ENCODE measurements at places on chromosomes 16 and 17.

DNA sequence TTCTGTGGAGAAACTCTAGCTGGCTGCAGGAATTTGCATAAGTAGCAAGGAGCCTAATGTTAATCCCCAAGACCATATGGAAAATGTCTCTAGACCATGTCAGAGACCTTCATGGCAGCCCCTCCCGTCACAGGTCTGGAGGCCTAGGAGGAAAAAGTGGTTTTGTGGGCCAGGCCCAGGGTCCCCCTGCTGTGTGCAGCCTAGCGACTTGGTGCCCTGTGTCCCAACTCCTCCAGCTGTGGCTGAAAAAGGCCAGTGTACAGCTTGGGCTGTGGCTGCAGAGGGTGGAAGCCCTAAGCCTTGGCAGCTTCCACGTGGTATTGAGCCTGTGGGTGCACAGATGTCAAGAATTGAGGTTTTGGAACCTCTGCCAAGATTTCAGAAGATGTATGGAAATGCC is 306.9 kb upstream of the CA10 start:
- DNase-seq: no peak

DNA sequence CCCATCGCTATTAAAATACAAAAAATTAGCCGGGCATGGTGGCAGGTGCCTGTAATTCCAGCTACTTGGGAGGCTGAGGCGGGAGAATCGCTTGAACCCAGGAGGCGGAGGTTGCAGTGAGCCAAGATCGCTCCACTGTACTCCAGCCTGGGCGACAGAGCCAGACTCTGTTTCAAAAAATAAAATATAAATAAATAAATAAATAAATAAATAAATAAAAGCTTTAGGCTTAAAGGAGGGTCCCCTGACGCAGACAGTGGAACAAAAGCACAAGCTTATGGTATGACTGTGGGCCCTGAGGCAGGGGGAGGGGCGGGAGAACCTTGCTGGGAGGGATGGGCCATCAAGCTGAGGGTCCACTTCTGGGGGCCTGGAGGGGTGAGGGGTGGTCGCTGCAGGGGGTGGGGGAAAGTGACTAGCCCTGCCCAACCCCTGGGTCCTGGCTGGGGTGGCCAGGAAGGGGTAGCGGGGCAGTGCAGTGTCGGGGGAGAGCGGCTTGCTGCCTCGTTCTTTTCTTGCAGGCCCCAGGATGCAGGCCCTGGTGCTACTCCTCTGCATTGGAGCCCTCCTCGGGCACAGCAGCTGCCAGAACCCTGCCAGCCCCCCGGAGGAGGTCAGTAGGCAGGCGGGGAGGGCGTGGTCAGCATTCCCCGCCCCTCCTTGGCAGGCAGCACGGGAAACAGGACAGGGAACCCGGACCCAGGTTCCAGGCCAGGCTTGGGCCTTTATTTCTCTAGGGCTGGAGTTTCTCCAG is 4.7 kb downstream of the SERPINF1 start:
- DNase-seq: no peak

DNA sequence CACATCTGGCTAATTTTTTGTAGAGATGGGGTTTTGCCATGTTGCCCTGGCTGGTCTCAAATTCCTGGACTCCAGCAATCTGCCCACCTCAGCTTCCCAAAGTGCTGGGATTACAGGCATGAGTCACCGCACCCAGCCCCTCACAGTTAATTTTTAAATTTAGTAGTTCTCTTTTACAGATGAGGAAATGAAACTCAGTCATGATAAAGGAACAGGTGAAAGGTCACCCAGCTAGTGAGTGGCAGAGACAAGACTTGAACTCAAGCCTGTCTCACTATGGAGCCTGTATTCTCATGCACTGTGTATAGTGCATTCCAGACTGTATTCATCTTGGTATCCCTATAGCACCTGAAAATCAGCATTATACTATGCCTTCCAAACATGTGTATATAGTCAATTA is 77.1 kb upstream of the WSB1 start:
- DNase-seq: no peak

DNA sequence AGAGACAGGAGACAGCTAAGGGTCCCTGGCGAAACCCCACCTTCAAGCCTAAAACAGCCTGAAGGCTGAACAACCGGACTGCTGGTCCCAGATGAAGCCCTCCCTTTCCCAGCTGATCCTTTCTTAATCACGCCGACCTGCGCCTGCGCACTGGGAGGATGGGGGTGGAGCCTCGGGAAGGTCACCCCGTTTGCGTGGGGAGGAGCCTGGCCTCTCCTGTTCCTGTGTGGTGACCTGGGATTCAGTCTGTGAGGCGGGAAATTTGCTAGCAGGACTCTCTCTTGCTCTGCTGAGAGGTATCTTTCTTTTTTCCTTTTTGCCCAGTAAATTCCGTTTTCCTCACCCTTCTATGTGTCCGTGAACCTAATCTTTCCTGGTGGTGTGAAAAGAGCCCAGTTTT is 9.6 kb downstream of the FAM20A start:
- DNase-seq: no peak

GRCh38 chr17:41782142-41782541 is 4.4 kb downstream of the JUP start:
- no peak for DNase-seq

- DNase-seq: no peak
Measured at GRCh38 chr16:12535535-12536411, 267.9 kb downstream of the CPPED1 start.

DNA sequence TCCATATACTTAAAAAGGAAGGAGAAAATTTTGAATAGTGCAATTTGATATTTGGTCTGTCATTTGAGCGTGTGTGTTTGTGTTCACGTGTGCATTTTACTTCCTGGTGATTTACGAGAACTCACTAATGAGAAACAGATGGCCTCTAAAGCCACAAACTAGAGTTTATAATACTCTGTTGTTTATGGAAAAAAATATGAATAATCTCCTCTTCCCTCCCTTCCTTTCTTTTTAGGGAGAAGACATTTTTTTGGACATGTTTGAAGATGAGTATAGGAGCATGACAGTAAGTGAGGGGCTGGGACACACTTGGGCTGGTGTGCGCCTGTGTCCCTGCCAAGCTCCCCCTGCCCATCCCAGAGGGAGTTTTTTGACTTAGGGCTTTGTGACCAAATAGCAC is 102.7 kb downstream of the CLEC16A start:
- no peak for DNase-seq

DNA sequence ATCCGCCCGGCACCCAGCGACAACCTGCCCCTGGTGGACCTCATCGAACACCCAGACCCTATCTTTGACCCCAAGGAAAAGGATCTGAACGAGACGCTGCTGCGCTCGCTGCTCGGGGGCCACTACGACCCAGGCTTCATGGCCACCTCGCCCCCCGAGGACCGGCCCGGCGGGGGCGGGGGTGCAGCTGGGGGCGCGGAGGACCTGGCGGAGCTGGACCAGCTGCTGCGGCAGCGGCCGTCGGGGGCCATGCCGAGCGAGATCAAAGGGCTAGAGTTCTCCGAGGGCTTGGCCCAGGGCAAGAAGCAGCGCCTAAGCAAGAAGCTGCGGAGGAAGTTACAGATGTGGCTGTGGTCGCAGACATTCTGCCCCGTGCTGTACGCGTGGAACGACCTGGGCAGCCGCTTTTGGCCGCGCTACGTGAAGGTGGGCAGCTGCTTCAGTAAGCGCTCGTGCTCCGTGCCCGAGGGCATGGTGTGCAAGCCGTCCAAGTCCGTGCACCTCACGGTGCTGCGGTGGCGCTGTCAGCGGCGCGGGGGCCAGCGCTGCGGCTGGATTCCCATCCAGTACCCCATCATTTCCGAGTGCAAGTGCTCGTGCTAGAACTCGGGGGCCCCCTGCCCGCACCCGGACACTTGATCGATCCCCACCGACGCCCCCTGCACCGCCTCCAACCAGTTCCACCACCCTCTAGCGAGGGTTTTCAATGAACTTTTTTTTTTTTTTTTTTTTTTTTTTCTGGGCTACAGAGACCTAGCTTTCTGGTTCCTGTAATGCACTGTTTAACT is 1.0 kb downstream of the NOG start:
- no peak for DNase-seq

- no peak for DNase-seq
Measured at GRCh38 chr16:11780991-11781680, 15.9 kb downstream of the ZC3H7A start.

GRCh38 chr16:2468233-2468724 is 2.8 kb upstream of the NTN3 start:
- DNase-seq: no peak

DNA sequence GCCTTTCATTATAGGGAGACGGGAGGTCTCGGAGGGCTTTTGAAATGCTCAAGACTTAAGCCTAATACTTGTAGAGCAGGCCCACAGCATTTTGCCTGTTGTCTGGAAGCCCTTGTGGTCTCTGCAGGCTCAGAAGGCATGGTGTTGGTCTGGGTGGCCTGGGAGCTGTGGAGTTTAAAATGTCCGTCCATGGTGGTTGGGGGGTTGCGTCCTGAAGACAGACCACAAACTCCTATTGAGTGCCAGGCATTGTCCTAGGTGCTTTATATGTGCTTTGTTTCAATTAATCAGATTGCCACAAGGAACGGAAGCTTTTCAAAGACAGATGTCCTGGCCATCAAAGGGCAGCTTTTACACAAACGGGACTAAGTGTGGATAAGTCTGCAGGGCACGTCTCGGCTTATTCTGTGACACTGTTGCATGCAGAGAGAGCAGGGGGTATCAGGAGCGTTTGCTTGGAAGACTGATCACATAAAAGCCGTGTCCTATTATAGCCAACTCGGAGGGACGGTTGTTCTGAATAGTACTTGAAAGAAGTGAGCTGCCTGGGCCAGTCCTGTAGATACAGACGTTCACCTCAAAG is 7.8 kb downstream of the NTN1 start:
- no peak for DNase-seq

- no peak for DNase-seq
Measured at GRCh38 chr16:90019543-90020259, 445 bp upstream of the DBNDD1 start.

DNA sequence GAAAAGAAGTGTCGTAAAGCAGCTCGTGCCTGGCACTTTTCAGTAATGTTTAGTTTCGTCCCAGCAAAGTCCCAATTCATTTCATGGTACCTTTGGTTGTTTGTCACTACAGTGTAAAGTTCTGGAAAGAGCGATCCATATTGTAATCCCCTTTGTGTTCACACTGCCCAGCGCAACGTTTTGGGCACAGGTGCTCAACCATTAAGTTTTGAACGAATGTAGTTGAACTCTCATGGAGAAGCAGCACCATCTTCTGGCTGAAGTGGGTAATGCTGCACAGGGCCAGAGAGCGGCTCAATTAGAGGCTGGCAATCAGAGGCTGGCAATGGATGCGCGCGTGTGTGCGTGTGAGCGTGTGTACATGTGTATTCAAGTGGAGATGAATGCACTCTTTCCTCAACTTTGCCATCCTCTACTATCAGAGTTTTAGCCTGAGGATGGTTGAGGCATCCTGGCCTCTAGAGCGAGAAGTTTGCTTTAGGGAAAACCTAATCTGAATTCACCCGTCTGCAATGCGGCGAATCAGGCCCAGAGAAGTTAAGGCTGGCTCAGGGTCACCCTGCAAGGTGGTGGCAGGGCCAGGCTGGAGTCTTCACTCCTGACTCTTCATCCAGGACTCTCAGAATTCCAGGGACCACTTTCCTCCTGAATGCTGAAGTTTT is 29.9 kb downstream of the DYNLL2 start:
- peak; percentile 75 for DNase-seq

GRCh38 chr17:82772026-82772425 is 20.2 kb downstream of the TBCD start:
- no peak for DNase-seq

DNA sequence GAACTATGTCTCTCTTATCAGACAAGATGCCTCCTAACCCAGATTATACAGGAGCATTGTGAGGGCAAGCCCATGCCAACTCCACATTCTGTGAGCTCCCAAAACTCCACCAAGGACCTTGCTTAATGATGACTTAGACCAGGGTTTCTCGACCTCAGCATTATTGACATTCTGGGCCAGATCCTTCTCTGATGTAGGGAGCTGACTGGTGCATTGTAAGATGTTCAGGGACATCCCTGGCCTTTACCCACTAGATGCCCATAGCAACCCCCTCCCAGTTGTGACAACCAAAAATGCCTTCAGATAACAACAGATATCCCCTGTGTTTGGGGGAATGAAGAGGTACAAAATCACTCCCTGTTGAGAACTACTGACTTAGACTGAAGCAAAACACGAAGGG is 43.6 kb downstream of the HOXB1 start:
- no peak for DNase-seq

DNA sequence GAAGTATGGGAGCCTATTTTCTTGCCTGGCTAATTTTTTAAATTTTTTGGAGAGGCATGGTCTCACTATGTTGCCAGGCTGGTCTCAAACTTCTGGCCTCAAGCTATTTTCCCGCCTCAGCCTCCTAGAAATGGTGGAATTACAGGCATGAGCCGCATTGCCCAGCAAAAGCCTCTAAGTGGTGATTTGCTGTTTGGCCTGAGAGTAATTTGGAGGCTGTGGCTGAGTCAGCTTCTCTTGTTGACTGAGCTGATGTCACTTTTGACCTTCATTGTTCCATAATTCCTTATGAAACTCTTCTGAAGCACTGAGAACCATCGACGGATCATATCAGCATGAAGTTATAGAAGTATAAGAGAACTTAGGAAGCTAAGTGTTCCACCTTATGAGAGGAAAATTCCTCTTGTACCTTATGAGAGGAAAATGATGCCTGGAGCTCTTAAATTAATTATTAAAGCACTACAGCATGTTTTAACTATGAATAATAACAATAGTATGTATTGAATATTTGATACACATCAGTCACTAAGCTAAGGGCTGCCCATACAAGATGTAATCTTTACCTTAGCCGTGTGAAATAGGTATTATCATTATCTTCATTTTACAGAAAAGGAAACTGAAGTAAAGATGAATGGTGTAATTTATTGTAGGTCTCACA is 220.8 kb upstream of the MON1B start:
- no peak for DNase-seq

GRCh38 chr16:73226675-73227074 is 178.7 kb upstream of the ZFHX3 start:
- DNase-seq: no peak

DNA sequence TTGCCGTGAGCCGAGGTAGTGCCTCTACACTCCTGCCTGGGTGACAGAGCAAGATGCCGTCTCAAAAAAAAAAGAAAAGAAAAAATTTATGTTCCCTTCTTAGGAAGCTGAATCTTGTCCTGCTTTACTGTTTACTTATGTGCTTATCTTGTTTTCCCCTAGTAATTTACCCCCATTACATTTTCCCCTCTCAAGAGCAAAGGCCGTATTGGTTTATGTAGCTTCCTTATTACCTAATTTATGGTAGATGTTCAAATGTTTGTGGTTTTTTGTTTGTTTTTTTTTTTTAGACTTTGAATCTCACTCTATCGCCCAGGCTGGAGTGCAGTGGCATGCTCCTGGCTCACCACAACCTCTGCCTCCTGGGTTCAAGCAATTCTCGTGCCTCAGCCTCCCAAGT is 10.3 kb upstream of the SLC52A1 start:
- DNase-seq: no peak

DNA sequence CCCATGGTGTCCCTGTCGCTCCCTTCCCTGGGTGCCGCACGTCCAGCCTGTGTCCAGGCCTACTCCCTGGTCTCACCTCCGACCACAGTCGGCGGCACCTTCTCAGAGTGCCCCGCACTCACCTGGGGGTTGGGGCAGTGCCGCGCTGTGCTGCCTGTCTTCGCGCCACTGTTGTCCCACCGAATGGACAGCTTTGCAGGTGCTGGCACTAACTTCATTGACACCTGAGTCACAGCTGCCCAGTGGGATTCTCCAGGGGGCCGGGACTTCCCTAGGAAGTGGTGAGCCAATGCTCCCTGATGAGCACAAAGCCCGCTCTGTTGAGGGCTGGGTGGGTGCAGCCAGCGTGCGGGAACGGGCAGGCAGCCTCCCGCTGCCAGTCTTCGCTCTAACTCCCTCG is 24.3 kb upstream of the DBNDD1 start:
- no peak for DNase-seq

All from COLO829 (cell line).